Vagina (tissue), 2 donors: ENCODE measurements at places on chromosomes 4 and X.

- H3K27me3 ChIP-seq, result no peaks in the 10 kb centered on the region
- H3K4me3 ChIP-seq, result no peak overlapping the region
- DNase-seq, result no peak
- H3K27ac ChIP-seq, result no peak overlapping the region
Observed at GRCh38 chrX:11296051-11296450, 2.8 kb downstream of the AMELX start.

- H3K27ac ChIP-seq, result no peak overlapping the region
- H3K4me1 ChIP-seq, result no peaks in the 10 kb centered on the region
- no peaks in the 10 kb centered on the region for H3K27me3 ChIP-seq
- H3K4me3 ChIP-seq, result no peak overlapping the region
- no peak for DNase-seq
- peaks cover 10% of the 10 kb centered on the region for H3K36me3 ChIP-seq
Observed at GRCh38 chr4:5552451-5552850, 155.9 kb downstream of the EVC2 start.

- no peaks in the 10 kb centered on the region for H3K27me3 ChIP-seq
- no peaks in the 10 kb centered on the region for H3K4me1 ChIP-seq
- H3K4me3 ChIP-seq, result no peak overlapping the region
- no peak overlapping the region for H3K27ac ChIP-seq
- DNase-seq, result no peak
- no peaks in the 10 kb centered on the region for H3K36me3 ChIP-seq
Observed at GRCh38 chr4:24160358-24160757, 270.5 kb upstream of the PPARGC1A start.

- no peaks in the 10 kb centered on the region for H3K4me1 ChIP-seq
- DNase-seq, result no peak
- H3K27ac ChIP-seq, result no peak overlapping the region
Observed at GRCh38 chrX:22037911-22038537, 5.9 kb downstream of the PHEX start.

GRCh38 chr4:173494013-173494970, 35.7 kb downstream of the HAND2 start:
- H3K27me3 ChIP-seq, result no peaks in the 10 kb centered on the region
- H3K4me3 ChIP-seq, result peak overlapping the region; percentile 26
- H3K4me1 ChIP-seq, result peaks cover 7% of the 10 kb centered on the region
- no peak for DNase-seq
- H3K27ac ChIP-seq, result no peak overlapping the region

- no peak for DNase-seq
- H3K4me3 ChIP-seq, result no peak overlapping the region
- H3K27me3 ChIP-seq, result no peaks in the 10 kb centered on the region
- H3K36me3 ChIP-seq, result no peaks in the 10 kb centered on the region
- H3K27ac ChIP-seq, result no peak overlapping the region
Observed at GRCh38 chrX:53294024-53294648, 12.8 kb upstream of the IQSEC2 start.

GRCh38 chrX:69196666-69197065, 31.4 kb upstream of the PJA1 start:
- H3K27ac ChIP-seq, result no peak overlapping the region
- DNase-seq, result no peak
- H3K36me3 ChIP-seq, result no peaks in the 10 kb centered on the region
- no peak overlapping the region for H3K4me3 ChIP-seq
- no peaks in the 10 kb centered on the region for H3K4me1 ChIP-seq
- no peaks in the 10 kb centered on the region for H3K27me3 ChIP-seq

GRCh38 chr4:35520059-35520458, 724.3 kb downstream of the ARAP2 start:
- H3K27ac ChIP-seq, result no peak overlapping the region
- H3K27me3 ChIP-seq, result no peaks in the 10 kb centered on the region
- no peaks in the 10 kb centered on the region for H3K4me1 ChIP-seq
- DNase-seq, result no peak
- H3K36me3 ChIP-seq, result no peaks in the 10 kb centered on the region

DNA sequence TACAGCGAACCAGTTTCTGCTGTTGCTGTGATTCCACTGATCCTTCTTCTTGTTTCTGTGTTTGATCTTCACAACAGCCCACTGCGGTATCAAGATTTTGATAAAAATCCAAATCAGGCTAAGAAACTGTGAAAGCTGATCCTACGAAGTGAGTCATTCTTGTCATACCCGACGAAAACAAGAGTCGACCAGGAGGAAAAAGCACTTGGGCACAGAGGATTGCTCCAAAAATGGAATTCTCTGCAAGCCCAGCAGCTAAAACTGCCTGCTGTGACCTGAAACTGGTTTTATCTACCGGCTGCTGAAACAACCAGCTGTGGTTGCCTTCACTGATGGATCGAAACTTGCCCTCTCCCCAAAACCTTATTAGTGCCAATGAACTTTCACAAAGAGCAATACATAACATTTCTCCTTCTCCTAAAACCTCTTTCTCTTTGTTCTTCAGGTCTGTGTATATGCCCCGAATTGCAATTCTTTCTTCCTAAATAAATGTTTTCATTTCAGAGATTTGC, 607.0 kb upstream of the PRKX start:
- no peaks in the 10 kb centered on the region for H3K4me1 ChIP-seq
- H3K36me3 ChIP-seq, result no peaks in the 10 kb centered on the region
- H3K27ac ChIP-seq, result no peak overlapping the region
- H3K4me3 ChIP-seq, result no peak overlapping the region
- no peaks in the 10 kb centered on the region for H3K27me3 ChIP-seq

GRCh38 chr4:118904418-118904817, 15.8 kb downstream of the SYNPO2 start:
- H3K4me1 ChIP-seq, result peaks cover 24% of the 10 kb centered on the region
- no peak for DNase-seq
- H3K36me3 ChIP-seq, result no peaks in the 10 kb centered on the region
- peak overlapping the region; percentile 54 for H3K27ac ChIP-seq
- H3K27me3 ChIP-seq, result no peaks in the 10 kb centered on the region

DNA sequence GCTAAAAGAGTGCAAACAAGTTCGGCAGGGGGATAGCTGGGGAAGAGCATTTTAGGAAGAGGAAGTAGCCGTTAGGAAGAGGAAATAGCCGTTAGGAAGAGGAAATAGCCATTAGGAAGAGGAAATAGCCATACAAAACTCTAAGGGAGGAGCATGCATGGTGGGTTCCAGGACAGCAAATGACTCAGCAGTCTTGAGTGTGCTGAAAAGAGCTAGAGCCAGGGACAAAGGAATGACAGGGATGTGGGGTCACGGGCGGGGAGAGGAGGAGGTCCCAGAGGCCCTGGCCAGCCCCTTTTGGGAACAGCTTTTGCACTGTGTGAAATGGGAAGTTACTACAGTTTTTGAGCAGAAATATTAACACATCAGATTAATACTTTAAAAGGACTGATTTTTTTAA, 882.6 kb downstream of the TRIML1 start:
- H3K4me1 ChIP-seq, result peaks cover 4% of the 10 kb centered on the region
- no peaks in the 10 kb centered on the region for H3K36me3 ChIP-seq
- H3K4me3 ChIP-seq, result no peak overlapping the region

GRCh38 chrX:136143711-136144110, 3.6 kb upstream of the FHL1 start:
- H3K27ac ChIP-seq, result no peak overlapping the region
- H3K4me3 ChIP-seq, result no peak overlapping the region
- no peaks in the 10 kb centered on the region for H3K27me3 ChIP-seq

- H3K27ac ChIP-seq, result no peak overlapping the region
- no peak for DNase-seq
- H3K4me3 ChIP-seq, result no peak overlapping the region
- no peaks in the 10 kb centered on the region for H3K36me3 ChIP-seq
- H3K4me1 ChIP-seq, result peaks cover 40% of the 10 kb centered on the region
- H3K27me3 ChIP-seq, result no peaks in the 10 kb centered on the region
Observed at GRCh38 chrX:154061801-154062200, 35.7 kb downstream of the MECP2 start.

GRCh38 chr4:36919721-36920120, 324.8 kb upstream of the NWD2 start:
- no peak overlapping the region for H3K27ac ChIP-seq
- no peak for DNase-seq
- H3K27me3 ChIP-seq, result no peaks in the 10 kb centered on the region
- no peak overlapping the region for H3K4me3 ChIP-seq
- no peaks in the 10 kb centered on the region for H3K36me3 ChIP-seq
- H3K4me1 ChIP-seq, result no peaks in the 10 kb centered on the region

DNA sequence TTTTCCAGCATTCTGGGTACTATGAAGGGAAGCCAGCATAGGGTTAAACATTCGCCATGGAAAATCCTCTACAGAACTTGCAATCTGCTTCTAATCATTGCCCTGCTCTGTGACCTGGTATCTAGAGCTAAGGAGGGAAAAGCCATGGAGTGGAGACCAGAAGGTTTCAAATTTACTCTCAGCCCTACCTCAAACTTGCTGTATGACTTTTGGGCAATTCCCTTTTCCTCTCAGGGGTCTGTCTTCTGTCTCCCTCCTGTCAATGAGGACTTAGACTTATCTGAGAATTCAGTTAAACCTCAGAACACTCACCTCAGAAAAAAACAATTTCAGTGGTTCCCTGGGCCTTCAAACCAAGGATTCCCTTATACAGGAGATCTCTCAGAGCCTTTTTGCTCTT, 29.1 kb downstream of the ARHGEF9 start:
- H3K4me3 ChIP-seq, result no peak overlapping the region
- DNase-seq, result no peak
- no peaks in the 10 kb centered on the region for H3K27me3 ChIP-seq
- peak overlapping the region; percentile 88 for H3K27ac ChIP-seq
- no peaks in the 10 kb centered on the region for H3K36me3 ChIP-seq

GRCh38 chr4:169756971-169757574, 671 bp downstream of the HPF1 start:
- no peak for DNase-seq
- peak overlapping the region; percentile 48 for H3K4me3 ChIP-seq
- H3K27ac ChIP-seq, result peak overlapping the region; percentile 72
- no peaks in the 10 kb centered on the region for H3K36me3 ChIP-seq

- no peaks in the 10 kb centered on the region for H3K4me1 ChIP-seq
- H3K4me3 ChIP-seq, result no peak overlapping the region
- H3K36me3 ChIP-seq, result no peaks in the 10 kb centered on the region
- DNase-seq, result no peak
- no peaks in the 10 kb centered on the region for H3K27me3 ChIP-seq
Observed at GRCh38 chr4:109665783-109666485, 37.3 kb downstream of the CASP6 start.

DNA sequence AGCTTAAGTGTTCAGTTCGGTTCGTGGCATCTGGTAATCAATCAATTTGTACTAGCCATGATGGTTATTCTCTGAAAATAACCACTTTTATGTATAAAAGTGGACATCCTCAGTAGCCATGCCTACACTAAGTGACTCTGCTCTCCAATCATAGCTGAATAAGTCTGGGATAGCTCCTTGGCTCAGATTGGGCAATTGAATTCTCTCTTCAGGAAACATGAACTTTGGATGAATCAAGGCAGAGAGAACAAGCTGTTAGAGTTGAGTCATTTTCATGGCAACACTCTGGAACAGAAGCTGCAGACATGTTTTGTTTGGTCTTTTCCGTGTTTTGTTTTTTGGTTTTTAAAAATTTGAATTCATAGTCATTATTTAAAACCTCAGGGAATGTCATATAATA, 66.8 kb upstream of the TMEM164 start:
- H3K36me3 ChIP-seq, result no peaks in the 10 kb centered on the region
- H3K27me3 ChIP-seq, result no peaks in the 10 kb centered on the region
- DNase-seq, result no peak
- H3K4me3 ChIP-seq, result no peak overlapping the region

DNA sequence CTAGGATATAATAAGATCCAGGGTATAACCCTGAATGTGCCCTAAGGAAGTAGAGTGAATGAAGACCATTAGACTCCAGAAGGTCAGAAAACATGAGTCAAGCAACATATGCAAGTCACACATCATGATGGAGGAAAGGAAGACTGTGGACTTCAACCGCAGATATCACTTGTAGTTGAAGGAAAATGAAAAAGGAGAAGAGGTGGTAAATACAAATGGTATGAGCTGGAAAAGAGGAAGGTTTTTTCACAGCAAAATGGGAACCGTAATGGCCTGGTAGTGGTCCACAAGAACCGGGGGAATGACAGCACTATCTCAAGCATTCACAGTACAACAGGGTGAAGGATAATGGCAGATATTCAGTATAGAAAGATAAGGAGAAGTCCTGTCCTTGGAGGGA, 5.2 kb upstream of the SCFD2 start:
- no peaks in the 10 kb centered on the region for H3K36me3 ChIP-seq
- H3K27ac ChIP-seq, result no peak overlapping the region
- no peaks in the 10 kb centered on the region for H3K27me3 ChIP-seq
- DNase-seq, result no peak
- no peak overlapping the region for H3K4me3 ChIP-seq

- no peak for DNase-seq
- no peaks in the 10 kb centered on the region for H3K27me3 ChIP-seq
- peaks cover 9% of the 10 kb centered on the region for H3K4me1 ChIP-seq
- H3K27ac ChIP-seq, result no peak overlapping the region
Observed at GRCh38 chrX:69109706-69110105, 55.5 kb downstream of the PJA1 start.

DNA sequence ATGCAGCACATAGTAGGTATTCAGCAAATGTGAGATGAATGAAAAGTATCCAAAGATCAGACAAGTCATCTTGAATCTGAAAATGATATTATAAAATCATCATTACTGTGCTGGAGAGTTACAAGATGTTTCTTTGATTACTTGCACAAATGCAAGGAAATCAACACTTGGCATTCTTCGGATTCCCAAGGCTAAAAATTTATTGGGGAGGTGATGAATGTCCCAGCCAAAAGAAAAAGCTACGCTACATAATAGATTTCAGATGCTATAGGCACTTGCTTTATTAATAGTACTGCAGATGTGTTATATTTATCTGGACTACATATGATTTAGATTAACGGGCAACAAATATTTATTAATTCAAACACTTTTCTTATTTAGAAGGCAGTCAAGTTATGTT, 286.7 kb upstream of the TENM3 start:
- DNase-seq, result no peak
- no peaks in the 10 kb centered on the region for H3K36me3 ChIP-seq
- no peaks in the 10 kb centered on the region for H3K27me3 ChIP-seq
- no peaks in the 10 kb centered on the region for H3K4me1 ChIP-seq

GRCh38 chrX:10798041-10798440, 177.7 kb upstream of the MID1 start:
- no peak for DNase-seq
- no peaks in the 10 kb centered on the region for H3K36me3 ChIP-seq
- no peaks in the 10 kb centered on the region for H3K27me3 ChIP-seq
- H3K4me1 ChIP-seq, result peaks cover 21% of the 10 kb centered on the region
- no peak overlapping the region for H3K27ac ChIP-seq

GRCh38 chr4:21726255-21726815, 222.2 kb downstream of the KCNIP4 start:
- no peaks in the 10 kb centered on the region for H3K4me1 ChIP-seq
- H3K27ac ChIP-seq, result no peak overlapping the region
- H3K27me3 ChIP-seq, result no peaks in the 10 kb centered on the region
- H3K36me3 ChIP-seq, result no peaks in the 10 kb centered on the region

DNA sequence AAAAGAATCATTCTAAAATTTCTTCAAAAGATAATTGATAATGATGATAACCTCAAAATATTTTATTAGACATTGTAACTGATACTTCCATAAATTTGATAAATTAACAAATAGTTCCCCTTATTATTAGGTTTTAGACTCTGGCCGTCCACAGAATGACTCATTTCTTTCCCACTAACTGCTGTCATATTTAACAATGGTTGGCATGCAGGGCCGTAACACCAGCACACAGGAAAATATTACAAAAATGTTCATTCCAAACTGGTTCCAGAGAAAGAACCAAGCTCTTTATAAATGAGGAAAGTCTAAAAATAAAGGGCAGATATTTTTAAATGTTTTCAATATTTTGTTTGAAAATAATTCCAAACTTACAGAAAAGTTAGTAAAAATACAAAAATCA, 28.2 kb downstream of the WDFY3 start:
- H3K4me1 ChIP-seq, result peaks cover 27% of the 10 kb centered on the region
- H3K27ac ChIP-seq, result no peak overlapping the region
- DNase-seq, result no peak
- H3K36me3 ChIP-seq, result no peaks in the 10 kb centered on the region
- no peak overlapping the region for H3K4me3 ChIP-seq
- no peaks in the 10 kb centered on the region for H3K27me3 ChIP-seq
